GM23248 (cell line): ENCODE measurements at places on chromosomes 1 and 21.

DNA sequence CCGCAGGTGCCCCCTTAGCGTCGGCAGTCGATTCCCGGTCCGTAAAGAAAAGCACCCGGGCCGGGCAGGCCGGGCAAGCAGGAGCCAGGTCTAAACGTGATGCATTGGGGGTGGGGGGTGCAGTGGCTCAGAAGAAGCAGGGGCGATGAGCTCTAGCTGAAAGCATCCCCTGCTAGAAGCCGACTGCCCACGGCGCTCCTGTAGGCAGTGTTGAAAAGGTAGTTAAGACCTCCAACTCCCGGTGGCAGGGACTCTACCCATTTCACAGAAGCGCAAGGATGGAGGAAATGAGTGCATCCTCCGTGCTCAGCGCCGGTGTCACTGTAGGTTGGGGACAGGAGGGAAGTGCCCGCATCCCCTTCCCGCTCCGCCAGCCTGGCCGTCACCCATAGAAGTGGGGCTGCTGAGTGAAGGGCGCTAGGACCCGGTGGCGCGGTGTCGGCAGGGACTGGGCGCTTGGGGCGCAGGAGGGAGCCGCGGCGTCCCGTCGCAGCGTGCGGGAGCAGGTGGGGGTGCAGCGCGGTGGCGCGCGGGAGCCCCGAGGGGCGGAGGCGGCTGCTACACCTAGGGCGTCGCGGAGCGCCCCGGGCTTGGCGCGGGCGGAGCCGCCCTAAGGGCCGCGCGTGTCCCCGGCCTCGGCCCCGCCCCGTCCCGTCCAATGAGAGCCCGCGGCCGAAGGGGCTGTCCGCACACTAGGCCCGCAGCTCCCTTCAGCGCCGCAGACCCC, at the start of gene WNT2B:
Gene WNT2B, plus strand, starts transcription at position 688 of the 727 bp plus-strand sequence. CDS start 298 bp downstream, outside the sequence.
- peak; percentile 44 for DNase-seq

DNA sequence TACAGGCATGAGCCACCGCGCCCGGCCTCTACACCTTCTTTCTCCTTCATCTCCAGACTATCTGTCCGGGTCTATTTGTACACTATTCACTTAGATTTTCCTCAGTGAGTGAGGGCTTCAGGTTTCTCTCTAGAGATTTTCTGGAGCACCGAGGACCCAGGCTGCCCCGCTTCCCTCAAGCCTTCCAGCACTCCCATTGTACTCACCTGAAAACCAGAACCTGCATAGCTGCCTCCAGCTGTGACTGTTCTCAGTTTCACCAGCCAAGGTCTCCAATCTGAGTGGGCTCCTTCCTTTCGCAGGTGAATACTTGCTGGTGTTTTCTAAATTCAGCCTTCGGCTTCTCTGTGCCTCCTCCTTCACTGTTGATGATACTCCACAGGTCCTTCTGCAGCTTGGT, 12.9 kb upstream of the DMAP1 start:
- no peak for DNase-seq

DNA sequence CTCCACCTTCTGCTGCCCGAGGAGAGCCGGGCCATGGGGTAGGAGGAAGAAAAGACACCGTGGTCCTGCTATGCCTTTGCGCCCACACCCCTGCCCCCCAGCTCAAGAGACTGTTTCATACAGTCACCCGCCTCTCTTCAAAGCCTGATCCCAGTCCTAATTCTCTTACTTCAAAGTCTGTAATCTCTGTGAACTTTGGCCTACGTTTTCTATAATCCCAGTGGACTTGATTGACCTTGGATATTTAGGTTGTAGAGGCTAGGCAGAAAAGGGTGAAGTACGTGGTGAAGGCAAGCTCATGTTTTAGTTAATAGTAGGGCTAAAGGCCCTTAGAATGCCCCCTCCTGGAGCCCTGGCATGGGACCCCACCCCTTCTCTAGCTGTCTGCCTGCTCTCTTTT, 28.4 kb downstream of the VPS13D start:
- no peak for DNase-seq

DNA sequence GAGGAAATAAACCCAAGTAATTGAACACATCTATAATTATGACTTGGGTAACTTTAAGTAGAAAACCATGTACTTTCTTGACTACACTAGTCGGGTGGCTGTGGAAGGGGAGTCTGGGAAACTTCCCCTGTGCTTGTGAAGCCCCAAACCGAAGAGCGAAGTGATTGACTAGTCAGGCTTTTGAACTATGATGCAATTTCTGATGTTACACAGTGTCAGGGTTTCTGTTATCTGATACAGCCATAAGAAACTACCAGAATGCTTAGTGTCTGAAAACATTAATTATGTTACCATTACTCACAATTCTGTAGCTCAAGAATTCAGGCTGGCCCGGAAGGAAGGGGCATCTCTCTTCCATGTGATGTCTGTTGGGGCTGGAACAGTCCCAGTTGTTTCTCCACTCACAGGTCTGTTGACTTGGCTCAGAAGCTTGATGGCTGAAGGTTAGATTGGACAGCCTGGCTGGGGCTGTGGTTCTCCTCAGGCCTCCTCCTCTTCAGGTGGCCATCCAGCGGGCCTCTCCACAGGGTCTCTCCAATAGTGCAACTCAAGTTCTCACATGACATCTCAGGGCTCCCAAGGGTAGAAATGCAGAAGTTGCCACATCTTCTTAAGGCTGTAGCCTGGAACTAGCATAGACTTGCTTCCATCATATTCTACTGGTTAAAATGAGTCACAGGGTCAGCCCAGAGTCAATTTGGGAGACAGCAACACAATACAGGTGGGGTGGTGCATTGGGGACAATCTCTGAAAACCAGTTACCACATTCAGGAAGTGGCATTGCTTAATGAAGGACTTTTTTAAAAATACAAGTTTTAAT, 8.3 kb upstream of the C8B start:
- DNase-seq: no peak

DNA sequence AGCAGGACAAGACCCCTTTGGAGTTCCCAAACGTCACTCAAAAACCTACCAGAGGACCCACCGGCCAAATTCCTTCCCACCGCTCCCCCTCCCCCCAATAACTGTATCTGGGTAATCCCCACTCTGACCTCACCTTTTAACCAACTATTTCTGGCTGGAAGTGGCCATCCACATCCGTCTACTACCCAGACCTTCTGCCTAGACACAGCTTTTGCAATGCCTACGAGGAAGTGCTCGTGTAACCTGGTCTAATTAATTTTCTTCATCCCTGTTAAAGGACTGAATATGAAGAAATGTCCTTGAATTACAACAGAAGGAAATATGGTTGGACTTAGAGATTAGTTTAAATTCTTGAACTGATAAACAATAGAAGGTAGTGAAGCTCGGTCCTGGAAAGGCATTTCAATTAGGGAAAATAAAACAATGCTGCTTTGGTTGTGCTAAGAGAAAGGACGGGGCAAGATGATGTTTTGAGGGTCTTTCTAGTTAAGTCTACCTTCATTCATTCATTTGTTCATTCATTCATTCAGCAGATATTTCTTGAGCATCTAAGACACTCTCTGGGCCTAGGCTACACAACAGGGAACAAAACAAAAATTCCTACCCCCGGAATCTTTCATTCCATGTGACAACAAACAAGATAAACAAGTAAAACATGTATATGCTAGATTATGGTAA, 18.8 kb downstream of the AVPR1B start:
- no peak for DNase-seq

DNA sequence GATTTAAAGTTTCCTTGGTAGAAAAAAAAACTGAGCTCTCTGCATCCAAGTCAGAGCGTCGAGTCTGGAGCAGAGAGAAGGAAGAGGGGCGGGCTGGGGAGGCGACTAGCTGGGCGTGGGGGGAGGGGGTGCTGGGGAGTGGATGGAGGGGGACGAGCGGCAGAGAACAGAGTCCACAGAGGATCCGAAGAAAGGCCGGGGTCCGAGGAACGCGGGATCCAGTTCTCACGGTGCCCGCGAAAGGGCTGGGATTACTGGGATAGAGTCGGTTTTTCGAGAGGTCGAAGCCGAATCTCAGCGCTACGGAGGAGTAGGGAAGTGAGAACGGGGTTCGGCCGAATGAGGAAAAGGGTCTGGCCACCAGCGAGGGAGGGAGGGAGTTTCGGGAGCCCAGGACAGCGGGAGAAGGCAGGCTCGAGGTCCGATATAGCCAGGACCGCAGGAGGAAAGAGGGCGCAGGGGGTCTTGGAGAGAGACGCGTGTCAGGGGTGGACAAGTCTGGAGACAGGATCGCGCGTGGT, 665 bp downstream of the DAB1 start:
- peak; percentile 43 for DNase-seq

DNA sequence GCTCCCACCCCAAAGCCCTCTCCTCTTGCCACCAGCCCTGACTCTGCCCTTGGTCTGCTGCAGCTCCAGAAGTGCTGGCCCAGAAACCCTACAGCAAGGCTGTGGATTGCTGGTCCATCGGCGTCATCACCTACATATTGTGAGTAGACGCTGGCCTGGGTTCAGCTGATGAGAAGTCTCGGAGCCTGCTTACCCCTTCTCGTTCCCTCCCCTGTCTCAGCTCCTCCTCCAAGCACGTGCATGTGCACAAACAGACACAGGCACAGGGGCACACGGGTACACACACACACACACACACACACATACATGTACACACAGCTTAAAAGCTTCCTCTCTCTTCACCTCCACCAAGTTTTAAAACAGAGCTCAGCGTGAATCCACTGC, 24.3 kb downstream of the CAMK1G start:
- DNase-seq: no peak

DNA sequence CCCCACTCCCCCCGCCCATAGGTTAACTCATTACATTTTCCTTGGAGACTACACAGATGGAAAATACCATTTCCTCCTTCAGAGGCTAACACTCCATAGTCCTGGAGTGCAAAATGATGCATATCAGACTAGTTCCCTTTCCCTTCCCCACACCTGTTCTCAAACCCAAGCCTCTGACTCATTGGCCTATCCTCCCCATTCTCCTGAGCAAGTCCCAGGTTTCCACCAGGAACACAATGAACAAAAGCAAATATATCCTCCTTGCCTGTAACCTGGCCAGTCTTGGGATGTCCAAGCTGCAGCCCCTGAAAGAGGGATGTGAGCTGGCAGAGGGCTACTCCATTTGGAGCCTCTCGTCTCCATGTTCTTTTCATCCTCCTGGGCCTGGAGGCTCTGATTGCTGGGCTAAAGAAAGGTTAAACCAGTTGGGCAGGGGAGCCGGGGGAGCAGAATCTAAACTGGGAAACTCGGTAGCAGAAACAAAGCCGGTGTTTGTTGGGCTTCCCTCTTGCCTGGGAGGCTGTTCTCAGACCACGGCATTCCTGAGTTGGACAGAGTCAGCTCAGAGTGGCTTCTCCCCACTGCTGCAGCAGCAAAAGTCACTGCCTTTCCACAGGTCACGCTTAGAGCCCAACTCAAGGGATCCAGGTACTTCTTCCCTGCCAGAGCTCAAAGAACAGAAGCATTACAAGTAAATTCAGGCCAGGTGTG, 13.9 kb downstream of the SSR2 start:
- DNase-seq: no peak

DNA sequence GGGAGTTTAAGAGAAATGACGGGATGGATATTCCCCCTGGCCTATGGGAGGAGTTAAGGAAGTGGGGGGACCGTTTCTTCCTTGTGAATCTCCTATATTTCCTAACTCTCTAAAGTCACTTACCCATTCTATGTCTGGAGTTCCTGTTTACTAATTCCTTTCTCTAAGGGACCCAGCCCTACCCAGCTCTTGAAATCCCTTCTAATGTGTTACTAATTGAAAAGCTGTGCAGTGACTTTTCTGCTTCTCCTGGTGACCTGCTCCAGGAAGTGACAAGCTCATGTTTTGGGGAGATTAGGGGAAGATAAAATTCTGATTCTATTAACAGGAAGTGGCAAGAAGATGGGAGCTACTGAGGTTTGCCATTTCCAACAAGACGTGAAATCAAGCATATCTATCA, 4.0 kb upstream of the SAMSN1 start:
- DNase-seq: no peak

DNA sequence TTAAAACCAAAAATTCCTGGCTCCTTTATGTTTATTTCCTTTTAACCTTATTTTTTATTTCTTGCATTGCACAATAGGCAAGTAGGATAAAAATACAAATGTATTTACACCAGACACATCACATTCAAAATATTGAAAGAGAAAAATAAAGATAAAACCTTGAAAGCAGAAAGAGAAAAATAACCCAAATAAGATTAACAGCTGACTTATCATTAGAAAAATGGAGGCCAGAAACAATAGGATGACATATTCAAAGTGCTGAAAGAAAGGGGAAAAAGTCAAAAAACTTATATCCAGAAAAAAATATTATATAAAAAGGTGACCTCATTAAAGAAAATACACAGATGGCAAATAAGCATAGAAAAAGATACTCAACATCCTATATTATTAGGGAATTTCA, 459.4 kb downstream of the NUF2 start:
- DNase-seq: no peak

- DNase-seq: no peak
Observed at GRCh38 chr1:248822148-248823032, 3.3 kb downstream of the SH3BP5L start.

DNA sequence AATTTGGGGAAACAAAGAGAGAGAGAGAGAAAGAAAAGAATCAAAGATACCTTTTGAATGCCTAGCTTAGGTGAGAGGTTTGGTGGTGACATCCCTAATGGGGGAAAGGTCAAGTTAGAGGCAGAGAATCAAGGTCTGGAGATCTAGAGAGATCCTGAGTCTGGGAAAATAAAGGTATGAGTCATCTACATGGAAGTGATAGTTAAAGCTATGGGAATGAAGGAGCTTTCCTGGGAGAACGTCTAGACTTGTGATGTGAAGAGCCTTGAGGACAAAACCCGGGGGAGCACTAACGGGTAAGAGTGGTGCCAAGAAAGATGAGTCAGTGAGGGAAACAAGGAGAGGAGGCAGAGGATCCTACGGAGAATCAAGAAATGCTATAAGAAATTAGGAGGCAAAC, 110.8 kb upstream of the RUNX1 start:
- DNase-seq: peak; percentile 38

DNA sequence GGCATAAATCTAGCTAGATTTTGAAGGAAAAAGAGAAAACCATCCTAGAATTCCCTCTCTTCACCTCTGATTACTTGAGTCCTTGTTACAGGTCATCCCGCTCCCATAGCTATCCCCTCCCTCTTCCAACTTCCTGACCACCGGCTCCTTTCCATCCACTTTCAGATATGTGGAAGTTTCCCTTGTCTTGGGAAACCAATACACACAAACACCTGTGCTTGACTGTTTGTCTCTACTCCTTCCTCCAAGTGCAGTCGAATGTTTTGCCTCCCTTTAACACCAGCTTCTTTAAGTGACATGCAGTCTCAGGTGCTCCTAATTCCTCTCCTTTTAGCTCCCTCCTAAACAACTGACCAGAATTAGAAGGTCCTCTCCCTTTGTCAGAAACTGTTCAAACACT, 70.0 kb downstream of the PTGER3 start:
- DNase-seq: no peak

GRCh38 chr1:211261229-211261628, 2.1 kb downstream of the RCOR3 start:
- peak; percentile 7 for DNase-seq

- no peak for DNase-seq
Observed at GRCh38 chr21:46221664-46222435, 6.7 kb downstream of the LSS start.

GRCh38 chr21:38244885-38245869, 11.6 kb upstream of the KCNJ15 start:
- peak; percentile 98 for DNase-seq

DNA sequence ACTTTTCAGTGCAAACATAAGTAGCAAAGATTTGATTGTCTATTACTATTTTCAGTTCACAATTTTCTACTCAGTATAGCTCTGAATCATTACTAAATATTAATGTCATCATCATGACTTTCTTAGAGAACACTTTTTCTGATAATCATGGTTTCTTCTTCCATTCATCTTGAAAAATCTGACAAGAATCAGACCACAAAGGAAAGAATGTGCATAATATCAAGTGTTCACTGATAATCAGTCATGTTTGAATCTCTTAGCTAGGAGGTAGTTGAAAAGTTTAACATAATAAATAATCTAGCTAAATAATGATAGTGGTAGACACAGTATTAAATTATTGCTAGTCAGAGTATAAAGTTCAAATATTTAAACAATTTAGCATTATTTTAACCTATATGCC, 133.2 kb downstream of the BRINP3 start:
- DNase-seq: no peak
